ENCODE measurements at places on chromosomes 13 and 19. TPM values are rescaled to one million over a fixed set of nuclear protein-coding genes. Genes with fewer than 3 reads are reported as not detected.

GRCh38 chr19:45822716-45823115, 7.6 kb upstream of the RSPH6A start:
- DNase-seq = no peak

GRCh38 chr19:32662186-32662585, 12.8 kb downstream of the ANKRD27 start:
- DNase-seq = no peak

CEACAM1 gene
- 2.6 TPM for polyA plus RNA-seq

- DNase-seq = no peak
These were observed 2.1 kb downstream of the ZMYM2 start for GRCh38 chr13:19960653-19960976.

GRCh38 chr19:32196690-32197420, 148.6 kb upstream of the ZNF507 start:
- no peak for DNase-seq

ERICH6B gene
- 1.2 TPM for polyA plus RNA-seq

DNA sequence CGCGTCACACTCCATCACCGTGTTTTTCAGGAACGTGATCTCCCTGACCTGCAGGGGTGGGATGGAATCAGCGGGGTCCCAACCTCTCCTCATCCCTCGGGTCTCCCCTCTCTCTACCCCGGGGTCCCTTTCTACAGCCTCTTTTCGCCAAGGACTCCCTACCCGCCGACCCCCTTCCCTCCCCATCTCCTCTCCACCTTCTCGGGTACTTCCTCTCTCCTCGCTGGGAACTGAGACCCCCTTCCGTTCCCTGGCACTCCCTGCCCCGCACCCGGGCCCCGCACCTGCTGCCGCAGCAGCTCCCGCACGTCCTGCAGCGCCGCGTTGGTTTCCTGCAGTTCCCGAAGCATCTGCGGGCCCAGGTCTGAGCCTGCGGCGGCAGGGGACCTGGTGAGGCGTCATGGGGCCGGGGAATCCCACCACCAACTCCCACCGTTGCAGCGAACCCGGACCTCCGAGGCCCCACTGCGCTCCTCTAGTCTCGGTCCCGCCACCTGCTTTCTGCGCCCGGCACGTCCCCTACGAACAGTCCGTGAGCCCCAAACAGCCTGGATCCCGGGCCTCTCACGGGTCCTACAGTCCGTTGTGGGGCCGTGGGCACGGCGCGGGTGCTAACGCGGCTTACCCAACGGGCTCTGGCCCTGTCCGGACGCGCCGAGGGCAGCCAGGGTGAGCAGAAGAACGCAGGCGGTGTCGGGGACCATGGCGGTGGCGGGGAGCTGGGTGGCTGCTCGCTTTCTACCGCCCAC, at the start of gene COMP:
TSS of gene COMP (minus strand) at position 740 of the 749 bp plus-strand sequence. CDS start at position 704, 36 bp downstream.
- DNase-seq = no peak

DNA sequence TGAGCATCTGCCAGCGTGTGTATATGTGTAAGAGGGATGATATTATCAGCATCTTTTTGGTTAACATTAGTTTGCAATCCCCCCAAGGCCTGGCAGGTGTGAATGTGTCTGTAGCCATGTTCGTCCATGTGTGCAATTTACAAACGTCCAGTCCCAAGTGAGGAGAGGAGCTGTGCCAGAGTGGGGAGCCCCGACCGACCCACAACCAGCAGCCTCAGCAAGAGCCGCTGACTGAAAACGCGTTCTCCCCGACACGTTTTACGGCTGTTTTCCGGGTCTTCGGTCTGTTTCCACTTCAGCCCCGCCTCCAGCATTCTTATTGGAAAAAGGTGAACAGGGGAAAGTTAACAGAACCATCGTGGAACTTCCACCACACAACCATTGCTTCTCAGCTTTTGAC, 119.1 kb upstream of the SOX1 start:
- no peak for DNase-seq

DNA sequence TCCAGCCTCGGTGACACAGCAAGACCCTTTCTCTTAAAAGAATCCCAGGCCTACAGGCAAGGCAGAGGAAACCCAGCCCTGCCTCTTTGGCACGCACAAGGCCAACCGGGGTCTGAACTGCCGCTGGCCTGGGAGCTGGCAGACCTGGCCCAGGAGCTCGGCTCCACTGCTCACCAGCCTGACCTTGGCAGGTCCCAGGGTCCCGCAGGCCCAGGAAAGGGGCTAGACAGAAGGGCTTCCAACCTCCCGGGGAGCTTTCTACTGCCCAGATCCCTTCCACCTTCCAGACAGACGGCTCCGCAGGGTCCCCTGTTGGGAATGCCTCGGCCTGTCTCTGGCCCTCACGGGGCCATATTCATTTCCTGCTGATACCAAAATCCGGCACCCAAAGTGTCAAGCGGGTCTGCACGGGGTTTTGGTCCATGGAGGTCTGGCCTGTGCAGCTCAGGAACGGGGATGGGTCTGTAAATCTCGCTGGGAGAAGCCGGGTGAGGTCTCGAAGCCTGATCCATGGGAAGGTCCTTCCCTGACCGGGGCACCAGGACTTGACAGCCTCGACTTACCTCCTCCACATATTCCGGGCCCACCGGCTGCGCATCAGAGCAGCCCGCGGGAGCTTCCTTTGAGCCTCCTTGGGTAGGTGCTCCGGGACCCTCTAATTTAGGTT, 36.6 kb upstream of the MATK start:
- DNase-seq = no peak

DNA sequence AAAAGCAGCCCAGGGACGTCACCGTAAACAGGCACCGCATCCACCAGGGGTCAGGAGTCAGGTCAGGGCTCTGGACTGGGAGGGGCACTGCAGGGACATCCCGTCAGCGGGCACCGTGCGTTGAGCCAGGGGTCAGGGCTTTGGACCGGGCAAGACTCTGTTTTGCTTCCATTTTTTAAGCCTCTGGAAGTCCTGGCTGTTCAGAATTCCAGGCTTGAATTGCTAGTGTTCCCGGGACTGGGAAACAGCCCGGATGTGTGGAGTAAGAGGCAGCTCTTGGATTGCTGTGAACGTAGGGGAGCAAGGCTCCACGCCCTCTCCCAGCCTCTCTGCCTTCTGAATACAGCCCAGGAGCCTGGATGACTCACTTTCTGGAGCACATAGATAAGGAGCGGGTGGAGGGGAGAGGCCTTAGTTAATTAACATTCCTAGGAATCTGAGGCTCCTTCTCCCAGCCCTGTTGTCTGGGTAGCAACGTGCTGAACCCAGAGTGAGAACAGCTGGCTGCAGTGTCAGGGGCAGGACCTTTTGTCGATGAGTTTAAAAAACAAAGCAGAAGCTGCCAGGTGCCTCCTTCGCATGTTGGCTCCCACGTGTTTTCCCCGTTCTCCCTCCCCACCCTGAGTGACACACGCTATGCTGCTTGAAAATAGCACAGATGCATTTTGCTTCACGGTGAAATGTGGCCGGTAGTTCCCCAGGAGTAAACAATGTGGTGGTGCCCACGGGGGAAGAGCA, 21.9 kb downstream of the ATP11A start:
- DNase-seq = peak; percentile 85

GRCh38 chr19:5292453-5292821, 48.2 kb downstream of the PTPRS start:
- DNase-seq = no peak

YIF1B gene
- 27.4 TPM for polyA plus RNA-seq

ZSCAN1 gene
- polyA plus RNA-seq = 0.91 TPM

DAND5 gene
- polyA plus RNA-seq = 0.08 TPM

PNMA8C gene
- polyA plus RNA-seq = 0.73 TPM

ZNF90 gene
- polyA plus RNA-seq = 4.2 TPM

NLRP5 gene
- not detected for polyA plus RNA-seq

DNA sequence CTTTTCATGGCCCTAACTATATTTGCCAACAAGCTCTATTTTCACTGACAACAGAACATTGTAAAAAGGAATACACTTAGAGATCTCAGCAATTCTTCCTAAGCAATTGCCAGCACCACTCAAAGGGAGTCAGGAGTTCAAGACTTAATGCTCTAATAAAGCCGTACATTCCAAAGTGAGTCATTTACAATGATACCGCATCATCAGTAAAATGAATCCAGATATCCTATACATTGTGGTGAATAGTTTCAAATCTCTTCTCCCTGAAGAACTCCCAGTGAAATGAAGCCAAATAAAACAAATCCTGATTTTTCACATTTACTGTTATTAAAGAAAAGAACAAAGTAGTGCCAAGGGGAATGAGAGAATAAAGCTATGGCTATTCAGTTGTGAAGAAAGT, 2898.7 kb upstream of the PCDH20 start:
- peak; percentile 2 for DNase-seq

DNA sequence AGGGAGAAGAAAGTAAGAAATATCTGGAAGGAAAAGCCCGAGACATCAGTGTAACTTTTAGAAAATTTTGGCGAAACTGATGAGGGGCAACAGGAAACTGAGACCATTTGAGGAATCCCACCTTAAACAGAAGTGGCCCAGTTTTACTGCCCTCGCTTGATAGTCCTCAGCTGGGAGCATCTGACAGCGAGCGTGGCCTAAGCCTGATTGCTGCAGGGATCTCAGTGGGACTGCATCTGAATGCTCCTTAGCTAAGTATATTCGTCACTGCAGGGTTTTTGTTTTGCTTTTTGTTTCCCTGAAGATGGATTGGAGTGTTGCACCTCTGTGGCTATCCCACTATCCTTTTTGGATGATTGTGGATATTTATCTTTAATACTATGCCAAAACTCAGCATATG, 262.7 kb upstream of the KLHL1 start:
- DNase-seq = no peak

- no peak for DNase-seq
These were observed 6.0 kb upstream of the SULT2A1 start for GRCh38 chr19:47891923-47892666.

- no peak for DNase-seq
These were observed 311.3 kb downstream of the LMO7 start for GRCh38 chr13:75947448-75947847.

CACNG6 gene
- 27.8 TPM for polyA plus RNA-seq

PNMA8A gene
- polyA plus RNA-seq = 35.9 TPM

DNA sequence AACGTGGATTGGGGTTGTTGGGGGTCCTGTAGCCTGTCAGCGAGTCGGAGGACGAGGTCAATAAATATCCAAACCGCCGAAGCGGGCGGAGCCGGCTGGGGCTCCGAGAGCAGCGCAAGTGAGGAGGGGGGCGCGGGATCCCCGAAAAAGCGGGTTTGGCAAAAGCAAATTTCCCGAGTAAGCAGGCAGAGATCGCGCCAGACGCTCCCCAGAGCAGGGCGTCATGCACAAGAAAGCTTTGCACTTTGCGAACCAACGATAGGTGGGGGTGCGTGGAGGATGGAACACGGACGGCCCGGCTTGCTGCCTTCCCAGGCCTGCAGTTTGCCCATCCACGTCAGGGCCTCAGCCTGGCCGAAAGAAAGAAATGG, 754 bp upstream of the SIX5 start:
- DNase-seq = no peak

DNA sequence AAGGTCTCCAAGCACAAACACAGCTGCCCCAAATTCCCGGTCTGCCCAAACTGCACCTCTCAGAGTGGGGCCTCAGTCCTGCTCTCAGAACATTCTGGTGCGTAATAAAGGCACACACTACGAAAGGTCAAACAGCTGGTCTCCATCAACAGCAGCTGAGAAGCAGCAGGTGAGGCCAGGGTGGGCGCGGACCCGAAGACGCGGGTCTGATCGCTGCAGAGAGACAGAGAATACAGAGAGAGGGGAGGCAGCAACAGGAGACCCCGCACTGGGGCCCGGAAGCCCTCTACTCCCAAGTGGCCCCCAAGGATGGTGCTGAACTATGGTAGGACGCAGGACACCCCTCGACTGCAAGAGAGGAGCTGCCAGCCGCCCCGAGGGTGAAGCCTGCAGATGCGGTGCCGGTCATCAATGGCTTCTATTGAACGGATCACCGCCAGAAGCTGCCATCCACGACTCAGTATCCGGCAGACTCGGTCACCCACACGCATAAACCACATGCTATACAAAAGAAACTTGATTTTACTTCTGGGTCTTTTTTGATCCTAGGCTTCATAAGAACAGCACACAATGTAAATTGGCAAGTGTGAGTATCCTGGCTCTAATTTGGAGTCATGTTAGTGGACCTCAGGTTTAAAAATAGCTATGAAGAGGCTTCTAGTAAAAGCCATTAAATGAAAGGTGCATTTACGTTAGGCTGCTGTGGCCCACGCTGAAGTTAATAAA, 33.4 kb downstream of the STK24 start:
- no peak for DNase-seq

DNA sequence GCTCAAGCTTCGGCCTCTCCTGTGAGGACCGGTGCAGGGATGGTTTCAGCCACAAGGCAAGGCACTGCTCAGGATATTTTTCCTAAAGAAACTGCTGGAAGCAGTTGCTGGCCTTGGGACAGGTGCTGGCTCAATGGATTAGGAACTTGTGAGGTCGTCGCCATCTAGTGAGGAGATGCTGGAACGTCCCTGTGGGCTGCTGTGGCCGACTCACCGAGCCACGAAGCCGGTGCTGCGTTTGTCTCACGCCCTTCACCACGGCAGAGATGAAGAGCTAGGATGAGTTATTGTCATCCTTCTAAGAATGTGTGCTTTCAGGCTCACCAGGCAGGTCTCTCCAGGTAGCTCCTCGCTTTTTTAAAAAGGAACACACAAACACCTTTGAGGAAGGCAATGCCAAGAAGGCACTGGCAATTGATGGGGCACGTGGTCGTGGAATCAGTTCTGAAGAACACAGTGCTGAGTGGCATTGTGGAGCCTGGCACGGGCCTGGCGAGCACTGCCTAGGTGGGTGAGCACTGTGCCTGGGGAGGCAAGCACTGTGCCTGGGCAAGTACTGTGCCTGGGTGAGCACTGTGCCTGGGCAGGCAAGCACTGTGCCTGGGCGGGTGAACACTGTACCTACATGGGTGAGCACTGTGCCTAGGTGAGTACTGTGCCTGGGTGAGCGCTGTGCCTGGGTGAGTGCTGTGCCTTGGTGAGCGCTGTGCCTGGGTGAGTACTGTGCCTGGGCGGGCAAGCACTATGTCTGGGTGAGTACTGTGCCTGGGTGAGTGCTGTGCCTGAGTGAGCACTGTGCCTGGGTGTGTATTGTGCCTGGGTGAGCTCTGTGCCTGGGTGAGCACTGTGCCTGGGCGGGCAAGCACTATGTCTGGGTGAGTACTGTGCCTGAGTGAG, 140.4 kb downstream of the TEX29 start:
- DNase-seq = peak; percentile 35

DNA sequence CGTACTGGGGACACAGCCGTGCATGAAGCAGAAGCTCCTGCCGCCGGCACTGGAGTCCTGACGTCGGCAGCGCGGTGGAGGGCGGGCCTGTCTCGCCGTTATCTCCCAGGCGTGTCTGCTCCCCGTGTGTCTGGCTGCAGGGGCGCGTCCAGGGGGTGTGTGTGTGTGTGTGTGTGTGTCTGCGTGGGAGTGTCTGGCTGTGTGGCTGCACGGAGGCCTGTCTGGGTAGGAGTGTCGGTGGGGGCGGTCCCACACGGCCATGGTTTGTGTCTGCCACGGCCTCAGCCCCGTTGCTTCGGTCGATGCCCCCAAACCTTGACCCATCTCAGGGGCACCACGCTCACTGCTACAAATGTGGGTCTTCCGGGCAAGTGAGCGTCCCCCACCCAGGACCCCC, 18.3 kb downstream of the ARID3A start:
- DNase-seq = no peak

- no peak for DNase-seq
These were observed 3.6 kb upstream of the KLF2 start for GRCh38 chr19:16320987-16321386.
